ENCODE measurements at places on chromosomes 16 and 17. TPM values are rescaled to one million over a fixed set of nuclear protein-coding genes. Genes with fewer than 3 reads are reported as not detected.

FAM117A gene
- total RNA-seq, result 12.0 TPM

KCNH4 gene
- not detected for total RNA-seq

ITGA2B gene
- 0.05 TPM for total RNA-seq

- DNase-seq, result no peak
Measured at GRCh38 chr16:80604600-80605355, 64.0 kb downstream of the DYNLRB2 start.

DNA sequence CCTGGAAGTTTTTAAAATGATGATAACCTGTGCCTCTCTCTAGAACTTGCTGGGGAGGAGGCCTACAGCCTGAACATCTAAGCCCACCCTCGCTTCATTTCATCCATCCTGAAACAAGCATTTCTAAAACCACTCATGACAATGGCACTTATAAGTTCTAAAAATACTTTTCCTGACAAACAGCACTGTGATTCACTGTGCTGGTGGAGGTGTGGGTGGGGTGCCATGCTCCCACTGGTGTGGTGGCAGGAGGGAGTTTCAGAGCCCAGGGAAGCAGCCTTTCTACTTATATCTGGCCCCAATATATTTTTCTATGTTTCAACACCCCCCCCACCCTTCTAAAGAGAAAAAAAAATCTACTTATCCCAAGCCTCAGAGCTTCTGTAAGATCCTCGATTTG is 52.6 kb downstream of the RAB11FIP4 start:
- DNase-seq, result no peak

GRCh38 chr17:36112572-36112971 is 8.9 kb downstream of the CCL4 start:
- DNase-seq, result no peak

DNA sequence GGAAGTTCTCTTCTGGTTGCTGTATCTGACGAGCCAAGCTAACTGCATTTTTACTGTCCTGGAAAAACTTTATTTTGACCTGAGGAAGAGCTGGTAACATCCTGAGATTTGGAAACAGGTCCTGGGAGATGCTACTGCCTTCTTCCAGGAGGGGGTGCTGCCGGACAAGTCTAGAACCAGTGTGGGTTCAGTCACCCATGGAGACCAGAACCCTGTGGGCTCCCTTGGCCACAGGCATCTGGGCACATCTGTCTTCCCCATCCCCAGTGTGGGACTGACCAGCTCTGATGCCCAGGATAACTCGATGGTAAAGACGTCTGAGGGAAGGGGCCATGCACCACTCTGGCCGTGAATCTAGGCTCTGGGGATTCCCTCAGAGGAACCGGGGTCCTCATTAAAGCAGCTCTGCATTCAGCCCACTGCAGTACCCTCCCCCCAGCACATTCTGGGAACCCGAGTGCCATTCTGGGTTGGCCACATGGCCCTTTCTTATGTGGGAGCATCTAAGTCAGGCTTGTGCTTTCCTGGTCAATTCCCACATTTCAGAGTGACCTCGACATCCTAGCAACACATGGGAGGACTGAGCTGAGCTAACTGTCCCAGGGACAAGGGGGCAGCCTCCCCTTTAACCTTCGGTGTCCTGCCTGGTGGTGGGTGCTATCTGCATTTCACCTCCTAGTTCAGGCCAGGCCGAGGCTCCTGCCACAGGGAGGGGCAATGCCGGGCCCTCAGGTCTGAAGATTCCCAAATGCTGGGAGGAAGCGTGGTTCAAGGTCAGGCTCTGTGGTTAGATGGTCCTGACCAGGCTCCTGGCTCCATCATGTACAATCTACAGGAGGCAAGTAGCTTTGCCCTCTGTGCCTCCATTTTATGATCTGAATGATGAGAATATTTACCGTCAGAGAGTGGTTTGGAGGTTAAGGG is 6.4 kb downstream of the C16orf86 start:
- DNase-seq, result peak; percentile 62

GRCh38 chr17:50664788-50665458 is 30.2 kb downstream of the ABCC3 start:
- no peak for DNase-seq

- DNase-seq, result no peak
Measured at GRCh38 chr17:36503456-36504155, 17.1 kb downstream of the ZNHIT3 start.

GRCh38 chr16:85341972-85342695 is 229.9 kb upstream of the CIBAR2 start:
- DNase-seq, result no peak

- peak; percentile 28 for DNase-seq
Measured at GRCh38 chr16:30663820-30664219, 5.6 kb downstream of the FBRS start.

Measured in A172 (cell line).